ENCODE measurements at places on chromosomes 3 and 15.

GRCh38 chr3:152452318-152452717 is 183.6 kb downstream of the MBNL1 start:
- DNase-seq: no peak

GRCh38 chr15:60612400-60613048 is 133.6 kb upstream of the ICE2 start:
- no peak for DNase-seq

DNA sequence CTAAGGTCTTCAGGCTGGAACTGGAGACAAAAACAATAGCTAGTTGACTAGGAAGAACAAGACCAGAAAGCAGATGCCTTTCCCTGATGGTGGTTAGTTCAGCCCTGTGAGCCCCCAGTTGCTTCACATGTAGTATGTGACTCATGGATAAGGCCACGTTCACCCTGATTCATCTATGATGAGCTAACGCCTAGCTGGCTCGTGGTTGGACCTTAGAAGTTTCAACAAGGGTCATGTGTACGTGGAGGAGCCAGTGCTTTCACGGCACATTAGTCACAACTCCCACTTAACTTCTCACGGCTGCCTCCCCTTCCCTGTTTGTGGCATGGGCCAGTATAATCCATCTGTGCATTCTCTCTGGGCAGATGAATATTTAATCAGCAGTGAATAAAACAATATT is 20.6 kb downstream of the COL8A1 start:
- DNase-seq: no peak

- no peak for DNase-seq
Measured at GRCh38 chr3:8182904-8183303, 318.7 kb upstream of the LMCD1 start.

- DNase-seq: no peak
Measured at GRCh38 chr15:90351479-90352106, 491 bp upstream of the ZNF774 start.

DNA sequence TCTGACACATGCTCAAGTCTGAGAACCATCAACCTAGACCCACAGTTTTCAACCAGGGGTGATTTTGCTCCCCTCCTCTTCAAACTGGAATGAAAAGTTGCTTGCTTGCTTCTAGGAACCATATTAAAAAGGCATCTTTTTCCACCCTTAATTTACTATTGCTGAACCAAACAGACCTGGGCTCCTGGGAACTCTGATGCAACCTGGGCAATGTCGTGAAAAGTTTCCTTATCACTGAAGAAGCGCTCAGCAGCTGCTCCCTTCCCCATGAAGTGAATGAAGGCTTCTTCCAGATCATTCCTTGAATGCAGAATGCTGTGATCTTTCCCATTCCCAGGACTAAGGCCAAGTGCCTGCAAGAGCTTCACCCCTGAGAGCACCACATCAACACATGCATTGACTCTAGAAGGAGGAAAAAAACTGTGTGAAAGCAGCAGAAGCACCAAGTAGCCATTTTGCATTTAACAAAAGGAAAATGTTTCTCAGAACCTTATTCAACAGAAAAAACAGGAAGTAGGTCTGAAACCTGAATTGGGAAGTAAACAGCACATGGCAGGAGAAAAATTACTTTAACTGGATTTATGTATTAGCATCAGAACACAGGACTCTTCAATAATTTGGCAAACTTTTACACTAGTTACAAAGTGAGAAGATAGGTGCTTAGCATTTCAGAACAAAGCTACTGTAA is 8.7 kb downstream of the ADPGK start:
- no peak for DNase-seq

DNA sequence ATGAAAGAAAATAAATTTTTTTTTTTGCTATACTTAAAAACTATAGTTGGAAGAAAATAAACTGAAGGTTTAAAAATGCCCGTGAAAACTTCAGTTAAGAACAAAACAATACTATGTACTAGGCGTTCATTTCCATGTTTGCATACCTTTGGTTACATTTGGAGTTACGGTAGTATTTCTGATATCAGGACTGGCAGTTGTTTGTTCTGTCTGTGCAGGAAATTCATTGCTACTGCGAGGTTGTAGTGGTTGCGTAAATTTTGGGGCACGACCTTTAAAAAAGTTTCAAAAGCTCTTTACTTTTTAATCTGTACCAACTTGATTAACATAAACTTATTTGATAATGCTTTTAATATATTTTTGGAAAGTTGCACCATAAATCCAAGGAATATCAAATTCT is 47.9 kb downstream of the ST3GAL6 start:
- DNase-seq: no peak

DNA sequence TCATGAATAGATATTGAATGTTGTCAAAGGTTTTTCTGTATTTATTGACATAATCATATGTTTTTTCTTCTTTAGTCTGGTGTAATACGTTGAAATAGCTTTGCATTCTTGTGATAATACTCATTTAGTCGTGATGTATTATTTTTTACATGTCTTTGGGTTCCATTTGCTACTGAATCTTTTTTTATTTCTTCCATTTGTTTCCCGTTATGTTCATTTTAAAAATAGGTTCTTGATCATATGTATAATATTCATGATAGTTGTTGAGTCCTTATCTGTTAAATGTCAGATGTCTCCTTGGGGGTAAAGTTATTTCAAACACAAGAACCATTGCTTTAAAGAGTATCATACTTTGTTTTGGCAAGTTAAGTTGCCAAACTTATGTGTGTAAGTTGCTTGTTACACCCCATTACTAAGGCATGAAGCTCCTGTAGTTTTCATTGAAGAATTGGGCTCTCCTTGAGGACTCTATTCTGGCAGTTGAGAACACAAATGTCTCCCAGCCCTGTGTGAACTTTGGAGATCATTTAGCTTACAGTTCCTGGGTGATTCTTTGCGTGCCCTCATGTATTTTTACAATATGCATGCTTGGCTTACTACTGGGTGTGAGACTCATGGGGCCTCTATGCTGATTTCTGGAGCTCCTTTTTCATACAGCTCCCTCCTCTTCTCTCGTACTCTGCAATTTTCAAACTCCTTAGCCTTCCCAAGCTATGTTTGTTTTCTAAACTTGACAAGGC is 8.3 kb downstream of the AKAP13 start:
- DNase-seq: no peak

DNA sequence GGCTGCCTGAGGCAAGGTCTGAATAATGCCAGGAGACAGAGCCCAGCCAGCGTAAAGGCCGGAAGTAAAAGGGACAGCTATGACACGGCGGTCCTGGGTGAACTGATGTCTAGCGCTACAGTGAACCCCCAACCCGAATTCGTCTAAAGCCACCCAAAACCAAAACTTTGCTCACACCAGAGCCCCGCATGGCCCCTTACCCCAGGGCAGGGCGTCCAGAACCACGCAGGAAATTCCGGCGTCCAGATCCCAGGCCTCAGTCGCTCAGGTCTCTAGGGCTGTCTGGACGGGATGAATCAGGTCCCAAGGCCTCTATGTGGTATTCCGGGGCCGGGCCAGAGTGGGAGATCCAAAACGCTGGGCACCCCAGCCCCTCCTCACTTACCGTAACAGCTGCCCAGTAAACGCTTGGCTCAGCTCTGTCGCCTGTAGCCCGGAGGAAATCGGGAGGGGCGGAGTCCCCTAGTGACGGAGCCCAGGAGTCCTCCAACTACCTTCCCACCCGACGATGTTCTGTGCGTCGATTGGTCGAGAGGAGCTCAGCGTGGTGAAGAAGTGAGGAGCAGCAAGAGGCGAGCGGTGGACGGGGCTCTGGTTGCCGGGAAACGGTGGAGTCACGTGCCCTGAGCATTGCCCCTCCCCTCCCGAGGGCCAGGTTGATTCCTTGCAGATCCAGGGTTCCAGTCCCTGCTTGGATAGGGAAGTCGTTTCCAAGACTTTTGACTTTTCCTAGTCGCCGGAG is at the start of gene CCDC32:
CCDC32 (minus strand) TSS at position 452 of the 742 bp plus-strand sequence. CDS start 2,027 bp downstream, outside the sequence.
- DNase-seq: peak; percentile 92

- peak; percentile 63 for DNase-seq
Measured at GRCh38 chr3:119279101-119279554, 15.1 kb upstream of the ARHGAP31 start.

GRCh38 chr3:23152989-23153388 is 50.1 kb upstream of the UBE2E2 start:
- DNase-seq: no peak

- no peak for DNase-seq
Measured at GRCh38 chr15:33698126-33698525, 270.2 kb upstream of the CHRM5 start.

DNA sequence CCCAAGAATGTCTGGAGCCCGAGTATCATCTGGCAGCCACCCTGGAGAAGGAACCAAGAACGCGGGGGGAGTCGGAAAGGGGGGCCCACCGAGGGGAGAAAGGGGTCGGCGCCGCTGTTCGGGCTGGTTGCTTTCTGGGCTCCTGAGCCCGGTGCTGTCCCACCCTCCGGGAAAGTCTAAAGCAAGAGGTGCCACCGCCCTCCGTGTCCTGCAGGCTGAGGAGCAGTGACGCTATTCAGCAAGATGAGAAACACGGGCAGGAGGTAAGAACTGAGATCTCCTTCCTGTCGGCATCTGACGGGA is 234.8 kb downstream of the XXYLT1 start:
- DNase-seq: no peak

GRCh38 chr3:117454254-117454653 is 744.7 kb downstream of the TUSC7 start:
- no peak for DNase-seq

Measured in NCI-H1417 (cell line).